ENCODE measurements at places on chromosomes 16 and 17.

DNA sequence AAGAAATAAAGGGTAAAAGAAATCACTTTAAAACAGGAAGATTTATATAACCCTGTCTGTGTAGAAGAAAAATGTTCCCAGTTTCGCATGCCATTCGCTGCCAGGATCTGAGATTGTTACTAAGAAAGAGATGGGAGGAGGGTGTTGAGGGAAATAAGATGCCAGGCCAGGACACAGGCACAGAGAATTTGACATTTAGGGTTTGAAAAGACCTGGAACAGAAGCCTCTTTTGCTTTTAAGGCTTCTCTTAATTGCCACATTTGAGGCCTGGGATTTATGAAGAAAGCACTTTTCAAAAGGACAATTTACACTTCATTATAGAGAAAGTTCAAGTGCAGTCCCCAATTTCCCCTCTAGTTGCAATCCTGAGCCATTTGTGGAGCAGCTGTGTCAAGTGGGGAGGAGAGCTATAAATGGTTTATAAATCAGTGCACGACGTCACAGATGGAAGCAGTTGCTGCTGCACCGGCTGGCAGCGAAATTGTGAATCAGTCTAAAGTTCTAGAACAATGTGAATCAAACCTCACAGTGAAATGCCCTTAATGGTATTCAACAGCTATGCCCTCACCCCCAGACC, 26.5 kb upstream of the C16orf87 start:
- DNase-seq, result no peak

DNA sequence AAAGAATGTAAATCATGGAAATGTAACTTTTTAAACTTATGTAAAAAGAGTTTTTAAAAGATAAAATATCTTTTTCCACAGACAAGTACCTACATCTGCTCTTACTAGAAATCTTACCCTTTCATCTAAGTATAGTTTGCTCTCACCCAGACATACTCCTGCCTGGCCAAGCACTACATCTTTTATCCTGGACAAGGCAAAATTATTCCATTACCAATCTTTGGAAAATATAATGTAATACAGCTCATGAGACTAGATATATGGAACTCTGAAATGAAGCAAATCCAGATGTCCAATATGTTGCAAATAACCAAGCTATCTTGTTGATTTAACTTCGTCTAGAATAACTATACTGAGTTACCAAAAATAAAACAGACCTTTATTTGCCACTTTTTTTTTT, 50.0 kb downstream of the VMP1 start:
- no peak for DNase-seq

DNA sequence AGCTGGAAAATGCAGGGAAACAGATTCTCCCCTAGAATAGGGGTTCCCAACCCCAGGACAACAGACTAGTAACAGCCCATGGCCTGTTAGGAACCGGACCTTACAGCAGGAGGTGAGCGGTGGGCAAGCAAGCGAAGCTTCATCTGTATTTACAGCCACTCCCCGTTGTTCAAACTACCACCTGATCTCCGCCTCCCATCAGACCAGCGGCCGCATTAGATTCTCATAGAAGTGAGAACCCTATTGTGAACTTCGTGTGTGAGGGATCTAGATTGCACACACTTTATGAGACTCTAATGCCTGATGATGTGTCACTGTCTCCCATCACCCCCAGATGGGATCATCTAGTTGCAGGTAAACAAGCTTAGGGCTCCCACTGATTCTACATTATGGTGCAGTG, 3.5 kb downstream of the CD300LB start:
- DNase-seq, result no peak

GRCh38 chr16:23803591-23804123, 32.1 kb upstream of the PRKCB start:
- peak; percentile 65 for DNase-seq

GRCh38 chr16:11218604-11218962, 37.4 kb downstream of the SOCS1 start:
- DNase-seq, result no peak

GRCh38 chr17:49748791-49749190, 15.1 kb downstream of the FAM117A start:
- DNase-seq, result peak; percentile 72

Measured in GM06990 (cell line).